Activated CD8-positive, alpha-beta memory T cell treated with anti-CD3 and anti-CD28 coated beads for 1 hour (primary cell): ENCODE measurements at places on chromosomes 6 and 20.

- no peak for DNase-seq
These were observed 227.9 kb downstream of the TBXT start for GRCh38 chr6:165939601-165940290.

- DNase-seq = no peak
These were observed 229.5 kb downstream of the THBS2 start for GRCh38 chr6:169024047-169024660.

DNA sequence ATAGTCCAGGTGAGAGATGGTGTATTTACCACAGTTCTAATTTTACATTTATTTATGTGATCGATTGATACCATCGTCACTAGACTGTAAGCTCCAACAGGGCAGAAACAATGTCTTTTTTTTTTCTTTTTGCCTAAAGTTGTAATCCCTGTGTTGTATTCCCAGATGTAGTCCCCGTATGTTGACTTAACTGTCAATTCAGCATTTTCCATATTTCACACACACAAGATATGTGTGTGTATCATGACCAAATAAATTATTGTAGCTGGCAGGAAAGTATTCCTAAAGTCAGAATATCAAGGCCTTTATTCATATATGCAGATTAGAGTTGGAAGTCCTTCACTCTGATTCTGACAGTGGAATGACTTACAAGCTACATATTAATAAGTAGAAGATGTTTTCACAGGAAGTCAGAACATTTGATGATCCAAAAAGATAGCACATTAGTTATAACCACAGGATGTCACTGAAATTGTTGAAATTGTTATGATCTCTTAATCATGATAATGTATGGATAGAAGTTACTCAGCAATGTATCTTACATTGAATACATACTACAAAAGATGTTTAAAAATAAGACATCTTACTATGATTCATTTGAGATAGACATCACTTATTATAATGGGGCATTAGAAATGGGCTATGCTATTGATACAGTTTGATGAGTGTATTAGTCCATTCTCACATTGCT lies 10.6 kb downstream of the RNF182 start:
- DNase-seq = no peak

DNA sequence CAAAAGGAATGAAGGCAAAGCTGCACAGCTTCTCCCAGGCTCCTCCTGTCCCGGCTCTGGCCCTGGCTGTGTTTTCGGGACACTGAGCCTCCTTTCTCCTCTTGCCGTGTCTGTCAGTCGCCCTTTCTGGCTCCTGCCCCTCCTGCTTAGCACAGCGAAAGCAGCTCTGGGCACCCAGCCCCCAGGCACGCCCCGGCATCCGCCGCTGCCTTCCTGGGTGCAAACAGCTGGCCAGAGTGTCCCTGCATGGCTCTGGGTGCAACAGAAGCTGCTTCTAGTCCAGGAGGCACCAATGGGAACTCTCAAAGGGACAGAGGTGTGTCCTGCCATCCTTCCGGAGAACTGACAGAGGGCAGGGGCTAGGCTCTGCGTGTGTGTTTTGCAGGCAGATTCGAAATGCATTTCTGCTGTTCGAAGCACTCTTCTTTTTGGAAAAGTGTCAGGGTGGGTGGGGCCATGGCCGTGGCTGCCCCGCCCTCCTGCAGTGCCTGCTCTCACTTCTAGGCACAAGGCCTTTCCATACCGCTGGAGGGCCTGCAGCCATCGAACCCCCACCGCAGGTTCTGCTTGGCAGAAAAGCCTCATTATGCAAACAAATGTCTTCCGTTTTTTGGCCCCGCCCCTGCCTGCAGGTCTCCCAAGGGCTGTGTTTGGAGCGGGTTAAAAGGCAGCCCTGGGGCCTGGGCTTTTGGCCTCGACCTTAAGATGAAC lies 15.5 kb downstream of the COL9A3 start:
- DNase-seq = no peak

DNA sequence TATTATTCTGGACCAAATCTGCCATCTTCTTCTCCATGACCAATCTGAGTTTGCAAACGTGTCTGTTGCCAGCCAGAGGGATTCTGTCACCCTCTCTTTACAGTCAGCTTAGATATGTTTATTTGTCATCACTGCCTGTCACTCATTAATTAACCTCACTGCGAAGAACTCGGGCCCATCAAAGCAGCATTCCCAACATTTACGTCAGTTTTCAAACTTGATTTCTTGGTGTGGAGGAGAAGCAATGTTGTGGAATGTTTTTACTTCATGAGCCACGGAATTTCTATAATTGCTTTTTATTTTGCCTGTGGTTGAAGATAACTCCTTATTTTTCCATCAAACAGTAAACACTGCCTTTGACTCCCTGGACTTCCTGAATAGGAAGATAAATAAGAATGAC lies 91.8 kb upstream of the CNKSR3 start:
- no peak for DNase-seq

- DNase-seq = no peak
These were observed 1043.4 kb upstream of the FLRT3 start for GRCh38 chr20:15380770-15381169.

DNA sequence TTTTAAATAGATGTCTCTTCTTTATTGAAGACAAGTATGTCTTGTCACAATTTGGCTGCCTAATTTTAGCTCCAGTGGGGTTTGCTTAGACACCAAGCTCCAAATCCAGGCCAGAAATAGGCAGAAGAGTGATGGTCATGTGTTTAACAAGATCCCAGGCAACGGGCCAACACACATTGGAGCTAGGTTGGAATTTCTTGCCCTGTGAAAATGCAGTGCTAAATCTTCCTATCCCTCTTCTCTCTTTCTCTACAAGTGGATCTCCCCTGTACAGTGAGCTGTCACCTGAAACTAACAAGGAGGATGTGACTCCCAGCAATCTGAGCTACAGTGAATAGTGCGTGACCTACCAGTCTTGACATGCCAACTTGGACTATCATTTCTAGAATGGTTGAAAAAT lies 65.3 kb upstream of the VGLL2 start:
- no peak for DNase-seq

- no peak for DNase-seq
These were observed 141.8 kb downstream of the FARS2 start for GRCh38 chr6:5403076-5403475.

GRCh38 chr6:80921861-80922460 lies 815.5 kb downstream of the BCKDHB start:
- DNase-seq = no peak

- DNase-seq = no peak
These were observed 95.9 kb upstream of the CHD6 start for GRCh38 chr20:41714030-41714429.

GRCh38 chr6:140059947-140060346 lies 685.5 kb upstream of the CITED2 start:
- DNase-seq = no peak

DNA sequence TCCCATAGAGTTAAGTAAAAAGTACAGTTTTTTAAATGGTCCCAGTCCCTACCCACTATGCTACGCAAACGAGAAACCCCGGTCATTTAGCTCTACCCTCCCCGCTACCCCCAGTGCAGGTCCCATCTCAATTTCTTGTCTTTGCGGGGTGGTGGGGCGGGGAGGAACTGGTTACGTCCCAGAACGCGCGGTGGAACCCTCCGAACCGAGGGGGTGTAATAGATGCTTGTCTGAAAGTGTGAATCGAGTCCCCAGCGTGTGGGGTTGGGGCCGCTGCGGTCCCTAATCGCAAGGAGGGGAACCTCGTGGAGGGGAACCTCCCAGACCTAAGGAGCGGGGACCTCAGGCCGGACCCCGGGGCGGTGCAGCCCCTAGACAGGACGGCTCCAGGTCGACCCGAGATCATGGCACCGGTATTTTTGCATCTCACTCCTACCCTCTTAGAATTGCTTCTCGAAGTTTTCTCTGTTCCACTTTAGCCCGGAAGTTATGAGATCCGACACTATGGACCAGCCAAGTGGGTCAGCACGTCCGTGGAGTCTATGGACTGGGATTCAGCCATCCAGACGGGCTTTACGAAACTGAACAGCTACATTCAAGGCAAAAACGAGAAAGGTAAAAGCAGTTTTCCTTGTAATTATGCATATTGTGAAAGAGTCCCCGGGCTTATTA lies 779 bp downstream of the HEBP2 start:
- no peak for DNase-seq

DNA sequence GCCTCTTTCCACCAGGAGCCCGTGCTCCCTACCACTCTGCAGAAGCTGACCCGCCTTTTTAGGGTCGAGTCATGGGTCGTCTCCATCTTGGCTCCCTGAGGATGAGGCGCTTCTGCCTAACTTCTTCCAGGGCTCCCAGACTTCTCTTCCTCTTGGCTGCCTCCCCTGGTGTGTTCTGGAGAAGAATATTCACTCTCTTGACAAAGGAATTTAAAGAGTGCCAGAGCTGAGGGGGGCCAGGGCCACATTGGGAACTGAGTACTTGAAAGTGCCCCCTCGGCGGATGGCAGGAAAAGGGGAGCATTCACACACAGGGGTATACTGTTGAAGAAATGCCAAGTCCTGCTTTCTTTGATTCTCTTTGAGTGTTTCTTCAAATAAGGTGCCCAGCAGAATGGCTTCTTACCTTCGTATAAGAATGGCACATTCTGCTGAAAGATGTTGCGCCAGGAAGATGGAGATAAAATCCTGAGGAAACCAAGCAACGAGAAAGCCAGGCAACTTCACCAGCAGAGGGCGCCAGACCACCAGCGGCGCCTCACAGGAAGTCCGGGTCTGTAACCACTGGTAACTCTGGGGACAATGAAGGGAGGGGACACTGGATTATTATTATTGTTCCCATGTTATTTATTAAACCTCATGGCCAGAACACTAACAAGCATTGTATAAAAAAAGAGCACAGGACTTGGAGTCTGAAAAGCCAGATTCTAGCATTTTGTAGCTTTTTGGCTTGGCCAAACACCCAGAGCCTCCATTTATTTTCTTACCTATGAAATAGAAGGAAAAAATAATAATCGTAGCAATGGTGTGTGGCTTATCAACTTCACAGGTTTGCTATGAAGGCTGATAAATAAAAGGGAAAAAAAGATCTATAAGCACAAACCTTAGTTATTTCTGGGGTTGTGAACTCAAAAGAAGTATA lies 176.7 kb downstream of the HACE1 start:
- DNase-seq = peak; percentile 17

GRCh38 chr20:61521687-61522420 lies 269.8 kb downstream of the CDH4 start:
- DNase-seq = no peak

DNA sequence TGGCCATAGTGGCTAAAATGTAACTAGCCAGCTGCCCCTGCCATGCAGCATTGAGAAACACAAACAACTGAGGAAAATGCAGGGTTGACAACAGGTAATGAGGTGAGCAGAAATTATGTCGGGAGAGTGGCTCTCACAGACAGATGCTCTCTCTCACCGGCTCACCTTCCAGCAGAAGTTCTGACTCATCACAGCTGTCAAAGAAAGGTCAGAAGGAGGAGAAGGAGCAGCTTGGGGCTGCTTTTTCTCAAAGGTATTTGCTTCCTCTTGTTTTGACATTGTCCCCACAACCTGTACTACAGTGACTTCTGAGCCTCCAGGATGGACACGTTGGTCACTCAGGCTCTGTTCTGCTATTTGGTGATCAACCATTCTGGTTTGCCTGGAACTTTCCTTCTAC lies 190.5 kb upstream of the HEY2 start:
- no peak for DNase-seq

DNA sequence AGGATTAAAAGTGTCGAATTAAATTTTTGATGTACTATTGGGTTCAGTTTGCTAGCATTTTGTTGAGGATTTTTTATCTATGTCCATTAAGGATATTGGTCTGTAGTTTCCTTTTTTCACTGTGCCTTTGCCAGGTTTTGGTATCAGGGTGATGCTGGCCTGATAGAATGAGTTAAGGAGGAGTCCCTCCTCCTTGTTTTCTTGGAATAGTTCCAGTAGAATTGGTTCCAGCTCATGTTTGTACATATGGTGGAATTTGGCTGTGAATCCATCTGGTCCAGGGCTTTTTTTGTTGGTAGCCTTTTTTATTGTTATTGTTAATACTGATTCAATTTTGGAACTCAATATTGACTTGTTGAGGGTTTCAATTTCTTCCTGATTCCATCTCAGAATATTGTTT lies 141.8 kb downstream of the SIM1 start:
- DNase-seq = no peak

DNA sequence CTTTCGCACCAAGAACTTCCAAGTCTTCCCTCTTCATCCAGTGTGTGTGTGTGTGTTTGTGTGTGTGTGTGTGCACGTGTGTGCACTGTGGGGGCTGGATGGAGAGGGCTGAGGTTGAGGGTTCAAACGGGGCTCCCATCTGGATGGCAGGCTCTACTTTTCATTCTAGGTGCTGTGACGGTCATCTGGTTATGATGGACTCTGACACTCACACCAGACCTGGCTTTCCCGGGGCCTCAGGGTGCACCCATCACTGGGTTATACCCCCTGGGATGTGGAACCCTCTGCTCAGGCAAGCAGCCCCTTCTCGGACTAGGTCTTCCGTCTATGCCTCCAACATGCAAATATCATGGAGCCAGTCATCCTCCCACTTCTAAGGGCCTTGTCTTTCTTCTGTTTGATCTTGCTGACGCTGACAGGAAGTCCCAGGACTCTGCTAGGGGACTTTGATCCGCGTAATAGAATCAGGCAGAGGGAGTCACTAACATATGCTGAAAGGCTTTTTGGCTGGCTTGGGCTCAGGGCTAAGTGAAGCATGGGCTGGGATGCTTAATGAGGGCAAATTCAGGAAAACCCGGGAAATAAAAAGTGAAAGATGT lies 313.6 kb downstream of the CDC5L start:
- no peak for DNase-seq

GRCh38 chr6:166005944-166006899 lies 161.4 kb downstream of the TBXT start:
- no peak for DNase-seq

GRCh38 chr6:169490830-169491229 lies 211.0 kb downstream of the WDR27 start:
- no peak for DNase-seq

DNA sequence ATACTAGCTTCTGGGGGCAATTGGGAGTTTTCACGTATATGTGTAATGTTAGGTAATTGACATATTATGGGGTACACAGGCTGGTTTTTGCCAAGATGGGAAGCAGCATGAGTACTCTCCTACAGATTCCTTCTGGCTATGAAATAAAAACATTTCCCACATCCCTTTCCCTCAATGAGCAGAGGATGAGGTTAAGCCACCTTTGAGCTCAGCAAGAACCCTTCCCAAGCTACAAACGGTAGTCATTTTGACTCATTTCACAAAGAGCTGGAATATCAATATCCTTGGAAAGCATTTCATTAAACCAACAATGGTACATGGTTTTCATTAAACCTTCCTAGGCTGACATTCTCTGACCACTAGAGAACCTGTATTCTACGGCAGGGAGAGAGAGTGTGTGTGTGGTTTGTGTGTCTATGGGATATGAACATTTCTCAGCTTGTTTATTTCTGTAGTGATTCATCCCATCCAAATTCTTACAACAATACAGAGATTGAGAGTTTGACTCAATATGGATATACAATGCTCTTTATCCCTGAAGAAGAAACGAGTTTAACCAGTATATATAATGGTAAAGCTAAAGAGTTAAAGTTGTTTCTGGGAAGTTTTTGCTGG lies 119.5 kb downstream of the ARHGAP18 start:
- DNase-seq = no peak

- no peak for DNase-seq
These were observed 70.1 kb downstream of the ISM1 start for GRCh38 chr20:13291157-13291556.
